ENCODE measurements at places on chromosomes 12 and 14. TPM values are rescaled to one million over a fixed set of nuclear protein-coding genes. Genes with fewer than 3 reads are reported as not detected.
A peak's percentile ranks its signal among the peaks of the same experiment; 100 is the strongest.

GRCh38 chr12:59600171-59600570 lies 4.3 kb downstream of the SLC16A7 start:
- no peak for DNase-seq

GRCh38 chr14:43894534-43894933 lies 612.5 kb downstream of the FSCB start:
- no peak for DNase-seq

- no peak for DNase-seq
Observed at GRCh38 chr12:105658389-105658788, 327.9 kb downstream of the C12orf75 start.

DNA sequence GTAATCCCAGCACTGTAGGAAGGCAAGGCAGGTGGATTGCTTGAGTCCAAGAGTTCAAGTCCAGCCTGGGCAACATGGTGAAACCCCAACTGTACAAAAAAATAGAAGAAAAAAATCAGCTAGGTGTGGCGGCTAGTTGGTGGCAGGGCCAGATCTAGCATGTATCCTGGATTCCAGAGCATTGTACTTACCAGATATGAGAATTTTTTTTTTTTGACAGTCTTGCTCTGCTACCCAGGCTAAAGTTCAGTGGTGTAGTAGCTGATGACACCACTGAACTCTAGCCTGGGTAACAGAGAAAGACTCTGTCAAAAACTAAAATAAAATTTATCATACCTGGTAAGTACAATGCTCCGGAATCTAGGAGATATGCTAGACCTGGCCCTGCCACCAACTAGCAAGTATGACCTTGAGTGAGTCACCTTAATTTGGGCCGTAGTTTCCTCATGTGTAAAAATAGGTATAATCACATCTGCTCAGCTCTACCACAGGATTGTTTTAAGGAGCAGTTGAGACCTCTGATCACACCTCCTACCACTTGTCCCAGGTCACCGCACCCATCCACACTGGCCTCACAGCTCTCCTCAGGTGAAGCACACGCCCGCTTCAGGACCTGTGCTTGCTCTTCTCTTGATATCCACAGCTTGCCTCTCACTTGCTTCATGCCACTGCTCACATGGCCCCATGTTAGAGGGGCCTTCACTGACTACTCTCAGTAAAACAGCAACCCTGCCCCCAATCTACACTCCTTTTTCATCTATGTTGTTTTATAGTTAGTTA lies 140.2 kb downstream of the STXBP6 start:
- no peak for DNase-seq

- DNase-seq, result no peak
Observed at GRCh38 chr12:87311206-87311605, 718.0 kb downstream of the C12orf50 start.

DNA sequence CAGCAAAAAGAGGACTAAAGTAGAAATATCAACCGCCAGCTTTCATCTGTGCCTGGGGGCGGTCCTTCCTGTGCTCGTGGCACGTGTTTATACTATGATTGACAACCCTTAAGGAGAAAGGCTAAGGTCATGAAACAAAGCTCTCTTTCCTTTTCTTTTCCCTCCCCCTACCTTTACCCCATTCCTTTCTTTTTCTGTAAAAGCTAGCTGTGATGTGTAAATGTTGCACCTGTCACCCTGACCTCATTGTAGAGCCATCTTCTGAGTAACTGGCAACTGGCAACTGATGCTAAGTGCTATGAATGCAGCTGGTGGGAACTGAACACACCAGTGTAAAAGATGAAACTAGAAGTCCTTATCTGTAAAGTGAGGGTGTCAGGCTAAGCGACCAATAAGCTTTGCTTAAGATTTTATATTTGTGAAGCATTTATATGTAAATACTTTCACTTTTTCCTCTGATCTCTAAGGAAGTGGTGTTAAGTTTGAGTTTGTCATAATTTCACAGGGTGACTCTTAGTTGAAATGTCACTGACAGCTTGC lies 102.8 kb upstream of the BCAT1 start:
- peak; percentile 64 for DNase-seq

GRCh38 chr14:73720636-73721035 lies 6.5 kb upstream of the PNMA1 start:
- no peak for DNase-seq

Gene ASB2
- total RNA-seq, result 21.1 TPM

Gene CHST11
- total RNA-seq, result 56.6 TPM

All from activated CD4-positive, alpha-beta T cell treated with anti-CD3 and anti-CD28 coated beads, Interleukin-2, amount 10 ng/mL, durations not matched to agents 7 days and 5 days (primary cell).